Placental epithelial cell (primary cell): ENCODE measurements at places on chromosomes 7 and 10. TPM values are rescaled to one million over a fixed set of nuclear protein-coding genes. Genes with fewer than 3 reads are reported as not detected.

PLXNA4 gene
- 0.33 and 0.39 TPM in 2 replicates for total RNA-seq

EZH2 gene
- total RNA-seq: 7.4 and 8.2 TPM in 2 replicates

PRSS2 gene
- not detected in 2 replicates for total RNA-seq

GCK gene
- under 0.01 and 0.33 TPM in 2 replicates for total RNA-seq

RBP3 gene
- not detected in 2 replicates for total RNA-seq

R3HCC1L gene
- total RNA-seq: 18.8 and 25.2 TPM in 2 replicates

SNX8 gene
- total RNA-seq: 12.5 and 14.9 TPM in 2 replicates

MEOX2 gene
- not detected in 2 replicates for total RNA-seq

COBL gene
- total RNA-seq: under 0.01 and 0.11 TPM in 2 replicates

CYP3A7 gene
- 0.22 TPM in 1 of 2 replicates, not detected in the other for total RNA-seq

VSTM4 gene
- not detected in 2 replicates for total RNA-seq

FAM237B gene
- total RNA-seq: not detected in 2 replicates

TASOR2 gene
- 53.0 and 75.8 TPM in 2 replicates for total RNA-seq

CLRN3 gene
- total RNA-seq: not detected in 2 replicates

BLNK gene
- total RNA-seq: 14.1 and 25.5 TPM in 2 replicates

CCL24 gene
- total RNA-seq: not detected in 2 replicates

CYP26A1 gene
- total RNA-seq: not detected in 2 replicates

DDC gene
- total RNA-seq: not detected in 2 replicates

CRYGN gene
- total RNA-seq: not detected in 2 replicates

ASB10 gene
- not detected in 2 replicates for total RNA-seq

MPP7 gene
- 2.0 and 6.3 TPM in 2 replicates for total RNA-seq

EIF5AL1 gene
- 0.39 and 0.54 TPM in 2 replicates for total RNA-seq

WDR86 gene
- total RNA-seq: 13.7 TPM in 1 of 2 replicates, not detected in the other

RET gene
- total RNA-seq: under 0.01 and 0.11 TPM in 2 replicates

OR6V1 gene
- not detected in 2 replicates for total RNA-seq

GALNT17 gene
- 0.79 TPM in 1 of 2 replicates, not detected in the other for total RNA-seq

ESYT2 gene
- total RNA-seq: 83.6 and 138 TPM in 2 replicates

TFPI2 gene
- 0.79 and 1.1 TPM in 2 replicates for total RNA-seq

OR2A12 gene
- not detected in 2 replicates for total RNA-seq

ATRNL1 gene
- 0.22 and 0.39 TPM in 2 replicates for total RNA-seq

NME8 gene
- total RNA-seq: not detected in 2 replicates

PHTF2 gene
- 22.4 and 27.9 TPM in 2 replicates for total RNA-seq

CUBN gene
- total RNA-seq: 0.43 and 0.79 TPM in 2 replicates

MMP21 gene
- 0.11 TPM in 1 of 2 replicates, not detected in the other for total RNA-seq

ZNF727 gene
- 1.6 and 1.7 TPM in 2 replicates for total RNA-seq

GPR26 gene
- total RNA-seq: not detected in 2 replicates

LRRC4 gene
- total RNA-seq: under 0.01 and 0.11 TPM in 2 replicates

TMEM229A gene
- total RNA-seq: not detected in 2 replicates

FZD8 gene
- 13.8 and 19.6 TPM in 2 replicates for total RNA-seq

FAM25C gene
- total RNA-seq: 20.6 TPM in 1 of 2 replicates, not detected in the other

AQP1 gene
- total RNA-seq: 0.39 and 1.5 TPM in 2 replicates

NXPH1 gene
- not detected in 2 replicates for total RNA-seq

EPHA1 gene
- total RNA-seq: 40.8 and 62.4 TPM in 2 replicates

MAD1L1 gene
- 29.4 and 44.6 TPM in 2 replicates for total RNA-seq

CLCN1 gene
- not detected in 2 replicates for total RNA-seq

PTPRZ1 gene
- not detected in 2 replicates for total RNA-seq

AS3MT gene
- total RNA-seq: 2.4 and 3.7 TPM in 2 replicates

NEUROD6 gene
- not detected in 2 replicates for total RNA-seq

C10orf95 gene
- total RNA-seq: 1.3 TPM in 1 of 2 replicates, not detected in the other

C10orf67 gene
- 0.33 TPM in 1 of 2 replicates, not detected in the other for total RNA-seq

HYAL4 gene
- not detected in 2 replicates for total RNA-seq

MRLN gene
- total RNA-seq: not detected in 2 replicates
